ENCODE measurements at places on chromosomes 16 and 17. TPM values are rescaled to one million over a fixed set of nuclear protein-coding genes. Genes with fewer than 3 reads are reported as not detected.

The C17orf50 gene
- not detected for total RNA-seq

DNA sequence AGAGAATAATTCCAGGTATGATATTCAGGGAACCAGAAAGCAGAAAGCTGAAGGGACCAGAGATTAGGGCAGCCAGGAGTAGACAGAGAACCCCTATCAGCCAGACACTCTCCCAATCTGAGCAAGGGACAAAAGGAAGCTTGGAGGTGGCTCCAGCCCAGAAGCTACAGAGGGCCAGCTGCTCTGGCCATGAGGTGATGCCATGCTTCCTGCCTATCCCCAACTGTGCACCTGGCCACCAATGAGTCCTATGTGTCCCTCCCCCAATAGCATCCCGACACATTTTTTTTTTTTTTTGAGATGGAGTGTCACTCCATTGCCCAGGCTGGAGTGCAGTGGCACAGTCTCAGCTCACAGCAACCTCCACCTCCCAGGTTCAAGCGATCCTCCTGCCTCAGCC lies 30.0 kb downstream of the NSMCE1 start:
- no peak for DNase-seq

The SLC6A4 gene
- total RNA-seq = 5.8 TPM

The NIP7 gene
- total RNA-seq = 22.7 TPM

GRCh38 chr17:17682737-17683680 lies 1.8 kb downstream of the RAI1 start:
- peak; percentile 77 for DNase-seq

- no peak for DNase-seq
Observed at GRCh38 chr16:67246756-67247191, 507 bp downstream of the FHOD1 start.

- no peak for DNase-seq
Observed at GRCh38 chr17:58333736-58334207, 5.2 kb upstream of the TSPOAP1 start.

DNA sequence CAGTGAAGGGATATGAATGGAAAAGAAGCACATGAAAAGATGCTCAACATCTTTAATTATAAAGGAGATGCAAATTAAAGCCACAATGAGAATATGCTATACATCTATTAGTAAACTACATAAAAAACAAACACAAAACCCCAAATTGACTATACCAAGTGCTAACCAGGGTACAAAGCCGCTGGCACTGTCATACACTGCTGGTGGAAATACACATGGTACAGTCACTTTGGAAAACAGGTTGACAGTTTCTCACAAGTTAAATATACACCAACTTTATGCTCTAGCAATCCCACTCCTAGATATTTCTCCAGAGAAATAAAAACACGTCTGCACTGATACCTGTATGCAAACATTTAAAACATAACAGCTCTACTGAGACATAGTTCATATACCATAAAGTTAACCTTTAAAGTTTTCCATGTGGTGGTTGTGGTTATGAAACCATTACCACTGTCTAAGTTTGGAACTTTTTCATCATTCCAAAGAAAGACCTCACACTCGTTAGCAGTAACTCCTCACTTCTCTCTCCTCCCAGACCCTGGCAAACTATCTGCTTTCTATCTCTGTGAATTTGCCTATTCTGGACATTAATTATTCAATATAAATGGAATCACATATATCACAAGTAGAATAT lies 42.7 kb downstream of the ADGRG5 start:
- no peak for DNase-seq

DNA sequence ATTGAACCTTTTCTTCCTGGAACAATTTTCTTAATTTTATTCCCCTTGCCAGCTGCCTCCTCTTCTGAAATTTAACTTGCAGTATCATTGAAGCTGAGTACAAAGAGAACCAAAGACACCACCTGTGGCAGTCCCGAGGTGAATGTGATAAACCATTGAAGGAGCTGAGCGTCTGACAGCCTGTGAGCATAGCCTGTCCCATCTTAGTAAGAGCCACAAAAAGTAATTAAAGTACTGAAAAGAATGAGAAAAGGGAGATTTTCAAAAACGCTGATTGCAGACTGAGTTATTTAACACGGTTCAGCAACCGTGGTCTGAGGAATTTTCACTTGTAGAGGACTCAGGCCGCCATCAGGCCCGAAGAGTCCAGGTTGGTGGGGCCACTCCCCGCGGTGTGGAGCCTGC lies 27.2 kb upstream of the ST6GALNAC1 start:
- DNase-seq = no peak

- peak; percentile 31 for DNase-seq
Observed at GRCh38 chr16:3131755-3132377, 3.0 kb upstream of the ZNF213 start.

The TCAP gene
- total RNA-seq = 0.51 TPM

- DNase-seq = no peak
Observed at GRCh38 chr17:10931133-10931532, 93.2 kb upstream of the PIRT start.

DNA sequence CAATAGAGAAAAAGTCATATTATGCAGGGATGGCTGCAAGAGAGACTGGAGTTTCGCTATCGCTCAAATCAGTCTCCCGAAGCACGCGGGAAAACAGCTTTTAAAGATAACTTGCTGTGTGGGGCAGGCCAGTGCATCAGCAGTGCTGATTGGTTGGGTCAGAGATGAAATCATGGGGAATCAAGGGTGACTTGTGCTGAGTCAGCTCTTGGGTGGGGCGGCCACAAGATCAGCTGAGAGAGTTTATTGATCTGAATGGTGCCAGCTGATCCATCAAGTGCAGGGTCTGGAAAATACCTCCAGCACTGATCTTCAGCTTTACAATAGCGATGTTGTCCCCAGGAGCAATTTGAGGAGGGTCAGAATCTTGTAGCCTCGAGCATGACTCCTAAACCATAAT lies 430.5 kb downstream of the RBFOX1 start:
- no peak for DNase-seq

The CCDC200 gene
- not detected for total RNA-seq

DNA sequence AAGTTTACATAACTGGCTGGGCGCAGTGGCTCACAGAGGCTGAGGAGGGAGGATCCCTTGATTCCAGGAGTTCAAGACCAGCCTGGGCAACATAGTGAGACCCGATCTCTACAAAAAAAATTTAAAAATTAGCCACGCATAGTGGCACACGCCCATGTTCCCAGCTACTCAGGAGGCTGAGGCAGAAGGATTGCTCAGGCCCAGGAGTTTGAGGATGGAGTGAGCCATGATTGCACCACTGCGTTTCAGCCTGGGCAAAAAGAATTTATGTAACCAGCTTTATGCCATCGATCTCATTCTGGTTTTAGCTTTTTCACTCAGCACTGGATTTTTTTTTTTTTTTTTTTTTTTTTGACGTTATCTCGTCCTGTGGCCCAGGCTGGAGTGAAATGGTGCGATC lies 9.1 kb upstream of the CD300E start:
- DNase-seq = no peak

DNA sequence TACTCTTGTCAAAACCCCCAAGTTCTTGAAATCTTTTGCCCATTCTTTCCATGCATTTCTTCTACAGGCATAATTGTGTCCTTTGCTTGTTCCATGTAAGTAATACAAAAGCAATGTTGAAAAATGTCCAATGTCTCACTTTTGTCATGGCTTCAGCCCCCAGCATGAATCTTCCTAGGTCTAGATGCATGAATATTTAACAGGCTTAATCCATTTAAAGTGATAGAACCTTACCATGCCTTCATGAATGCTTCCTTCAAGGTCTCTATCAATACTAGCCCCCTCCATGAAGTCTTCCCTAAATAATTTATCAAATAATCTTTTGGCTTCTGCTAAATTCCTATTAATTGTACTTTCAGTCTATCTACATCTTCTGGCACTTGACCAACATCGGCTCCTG lies 46.1 kb upstream of the ANKFY1 start:
- DNase-seq = no peak
